Iris pigment epithelial cell (primary cell): ENCODE measurements at places on chromosomes 6 and 20.

GRCh38 chr20:7161690-7162089, 394.2 kb downstream of the BMP2 start:
- DNase-seq: peak; percentile 43

- no peak for DNase-seq
Measured at GRCh38 chr6:15384901-15385300, 139.0 kb downstream of the JARID2 start.

GRCh38 chr6:14951704-14952103, 294.2 kb upstream of the JARID2 start:
- no peak for DNase-seq

DNA sequence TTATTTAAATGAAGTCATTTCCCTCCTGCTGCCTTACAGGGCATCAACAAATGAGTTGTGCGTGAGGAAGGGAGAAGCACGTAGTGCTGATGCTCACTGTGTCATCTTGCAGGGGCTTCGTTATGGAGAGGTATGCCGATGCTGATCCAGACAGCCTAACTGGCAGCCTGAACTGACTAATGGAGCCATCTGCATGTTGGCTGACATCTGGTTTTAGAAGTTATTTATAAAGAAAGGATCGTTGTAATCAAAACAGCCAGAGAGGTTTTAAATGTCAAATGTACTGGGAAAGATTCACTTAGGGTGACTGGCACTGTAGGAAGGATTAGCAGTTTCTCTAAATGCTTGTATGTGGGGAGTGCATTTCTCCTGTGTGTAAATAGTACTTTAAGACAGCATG, 54.6 kb downstream of the FARS2 start:
- DNase-seq: peak; percentile 56

- DNase-seq: no peak
Measured at GRCh38 chr20:13344671-13345070, 123.6 kb downstream of the ISM1 start.

DNA sequence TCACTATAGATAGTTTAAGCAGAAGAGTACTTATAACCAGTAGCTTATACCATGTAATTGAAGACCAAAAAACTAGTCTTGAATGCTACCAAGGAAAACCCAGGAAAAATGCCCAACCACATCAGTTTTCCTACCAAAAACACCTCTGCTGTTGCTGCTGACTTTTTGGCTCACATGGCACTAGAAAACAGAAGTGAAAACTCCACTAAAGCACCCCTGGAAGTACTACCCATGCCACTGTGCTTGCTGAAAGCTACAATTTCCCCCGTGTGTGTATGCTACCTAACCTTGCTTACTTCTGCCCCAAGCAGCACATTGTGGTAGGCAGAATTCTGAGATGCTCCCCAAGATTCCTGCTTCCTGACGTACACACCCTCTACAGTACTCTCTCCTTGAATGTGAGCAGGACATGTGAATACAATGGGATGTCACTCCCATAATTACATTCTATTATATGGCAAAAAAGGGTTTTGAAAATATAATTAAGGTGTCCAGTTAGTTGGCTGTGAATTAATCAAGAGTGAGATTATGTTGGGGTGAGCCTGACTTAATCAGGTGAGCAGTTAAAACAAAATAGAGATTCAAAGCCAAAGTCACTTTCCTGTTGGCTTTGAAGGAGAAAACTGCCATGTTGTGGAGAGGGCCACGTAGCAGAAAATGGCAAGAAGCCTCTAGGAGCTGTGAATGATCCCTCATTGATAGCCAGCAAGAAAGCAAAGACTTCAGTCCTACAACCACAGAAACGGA, 209.8 kb upstream of the MARCKS start:
- DNase-seq: no peak

- peak; percentile 46 for DNase-seq
Measured at GRCh38 chr6:134550604-134551003, 232.7 kb upstream of the SGK1 start.

- DNase-seq: no peak
Measured at GRCh38 chr6:167917551-167918154, 79.8 kb upstream of the KIF25 start.

DNA sequence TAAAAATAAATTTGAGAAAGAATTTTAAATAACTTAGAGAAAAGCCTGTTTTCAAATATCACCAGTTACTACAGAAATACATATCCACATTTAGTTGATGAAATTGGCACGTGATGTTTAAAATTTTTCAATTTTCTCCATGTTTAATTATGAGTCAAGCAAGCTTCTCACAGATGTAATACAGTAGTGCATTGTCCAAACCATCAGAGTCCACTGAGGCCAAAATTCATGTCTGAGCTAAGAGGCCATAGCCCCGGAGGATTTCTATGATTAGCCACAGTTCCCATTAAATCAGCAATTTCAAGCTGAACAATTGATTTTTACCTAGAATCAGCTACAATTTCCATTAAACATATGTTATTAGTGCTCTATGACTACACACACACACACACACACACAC, 387.0 kb downstream of the LAMA2 start:
- DNase-seq: no peak

DNA sequence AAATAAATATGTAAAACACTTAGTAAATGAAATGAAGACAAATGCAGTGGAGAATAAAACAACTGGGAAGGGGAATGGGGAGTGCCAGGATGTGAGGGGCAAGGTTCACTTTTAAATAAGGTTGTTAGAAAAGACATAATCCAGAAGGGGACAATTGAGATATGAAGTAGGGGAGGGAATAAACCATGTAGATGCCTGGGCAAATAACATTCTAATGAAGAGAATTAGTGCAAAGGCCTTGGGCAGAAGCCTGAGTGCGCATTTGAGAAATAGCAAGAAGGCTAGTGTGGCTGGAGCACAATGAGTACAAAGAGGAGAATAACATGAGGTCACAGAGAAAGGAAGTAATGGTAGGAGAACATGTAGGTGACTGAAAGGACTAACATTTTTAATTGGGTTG, 2.4 kb downstream of the CEP57L1 start:
- DNase-seq: no peak

DNA sequence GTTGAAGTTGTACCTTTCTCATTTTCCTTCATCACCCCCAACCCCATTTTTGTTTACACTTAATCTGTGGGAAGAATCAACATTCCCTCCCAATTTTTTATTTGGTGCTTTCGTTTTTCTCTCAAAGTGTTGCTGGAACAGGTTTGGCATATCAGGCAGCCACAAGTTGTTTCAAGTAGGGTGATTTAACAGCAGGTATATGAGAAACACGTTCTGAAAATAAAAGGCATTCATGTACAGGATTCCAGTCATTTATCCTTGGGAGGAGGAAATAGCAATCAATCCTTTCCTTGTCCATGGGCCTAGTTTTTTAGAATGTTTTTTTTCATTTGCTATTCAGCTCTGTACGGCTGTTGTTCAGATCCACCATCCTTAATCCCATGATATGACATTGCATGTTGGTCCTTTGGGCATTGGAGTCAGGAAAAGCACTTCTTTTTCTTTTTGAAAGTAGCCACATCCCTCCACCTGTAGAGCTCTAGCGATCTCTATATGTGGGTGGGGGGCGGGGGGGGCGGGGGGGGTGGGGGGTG, 120.2 kb downstream of the JARID2 start:
- no peak for DNase-seq

- no peak for DNase-seq
Measured at GRCh38 chr20:57664476-57664875, 44.2 kb upstream of the ZBP1 start.

DNA sequence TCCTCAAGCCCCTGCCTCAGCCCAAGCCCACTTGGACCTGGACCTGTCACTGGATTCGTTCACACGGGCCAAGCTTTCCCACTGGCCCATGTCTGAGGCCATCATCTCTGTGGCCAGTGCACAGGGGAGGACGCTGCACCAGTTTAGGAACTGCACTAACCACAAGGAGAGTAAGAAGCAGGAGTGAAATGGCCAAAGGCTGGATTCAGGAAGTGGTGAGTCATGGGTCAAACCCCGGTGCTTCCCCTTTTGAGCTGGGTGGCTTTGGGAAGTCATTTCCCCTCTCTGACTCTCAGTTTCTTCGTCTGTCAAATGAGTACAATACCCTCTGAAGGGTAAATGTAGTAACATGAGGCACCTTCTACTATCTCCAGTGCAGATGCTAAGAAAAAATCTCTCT, 87.9 kb downstream of the CD40 start:
- DNase-seq: peak; percentile 50

DNA sequence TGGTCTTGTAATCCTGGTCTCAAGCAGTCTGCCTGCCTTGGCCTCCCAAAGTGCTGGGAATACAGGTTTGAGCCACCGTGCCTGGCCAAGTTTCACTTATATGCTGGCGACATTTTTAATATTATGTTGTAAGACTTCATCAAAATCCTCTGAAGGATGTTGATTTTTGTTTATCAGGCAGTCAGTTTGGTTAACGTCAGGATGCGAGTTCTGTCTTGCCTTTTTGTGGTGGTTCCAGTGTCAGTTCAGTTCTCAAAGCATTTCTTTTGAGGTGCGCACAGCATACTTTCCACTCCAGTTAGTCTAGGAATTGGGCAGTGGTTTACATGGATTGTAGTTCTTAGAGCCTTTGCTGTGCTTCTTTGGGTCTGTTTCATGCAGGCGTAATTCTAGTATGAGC, 24.9 kb downstream of the SCAF8 start:
- DNase-seq: no peak

DNA sequence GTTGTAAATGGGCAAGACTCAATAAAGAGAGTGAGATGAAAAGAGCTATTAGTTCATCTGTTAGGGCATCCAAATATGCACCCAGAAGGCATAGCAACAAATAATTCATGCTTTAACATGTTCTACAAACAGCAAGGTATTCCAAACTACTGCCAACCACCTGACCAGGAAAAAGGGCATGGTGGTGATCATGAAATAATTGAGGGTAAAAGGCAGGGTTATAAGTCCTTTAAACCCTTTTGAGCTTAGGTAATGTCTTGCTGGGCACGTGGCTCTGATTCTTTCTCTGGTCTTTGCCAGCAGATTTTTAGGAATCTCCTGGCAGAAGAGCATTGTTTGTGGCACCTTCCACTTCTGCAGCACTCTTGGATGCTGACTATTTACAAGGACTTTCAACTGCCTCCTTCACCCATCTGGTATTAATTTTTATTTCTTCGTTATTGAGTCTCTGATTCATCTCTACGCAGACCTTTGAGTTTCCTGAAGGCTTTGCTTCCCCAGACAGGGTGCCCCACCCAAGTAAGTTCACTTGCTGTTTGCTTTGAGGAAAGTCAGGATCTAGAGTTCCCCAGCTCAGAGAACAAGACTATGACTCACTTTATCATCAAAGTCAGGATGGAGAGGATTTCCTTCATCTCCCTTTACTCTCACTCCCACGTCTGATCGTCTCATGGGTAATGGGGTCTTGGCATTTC, 83.4 kb upstream of the NEDD9 start:
- peak; percentile 98 for DNase-seq

GRCh38 chr20:8156235-8157079, 24.4 kb downstream of the PLCB1 start:
- DNase-seq: peak; percentile 67

DNA sequence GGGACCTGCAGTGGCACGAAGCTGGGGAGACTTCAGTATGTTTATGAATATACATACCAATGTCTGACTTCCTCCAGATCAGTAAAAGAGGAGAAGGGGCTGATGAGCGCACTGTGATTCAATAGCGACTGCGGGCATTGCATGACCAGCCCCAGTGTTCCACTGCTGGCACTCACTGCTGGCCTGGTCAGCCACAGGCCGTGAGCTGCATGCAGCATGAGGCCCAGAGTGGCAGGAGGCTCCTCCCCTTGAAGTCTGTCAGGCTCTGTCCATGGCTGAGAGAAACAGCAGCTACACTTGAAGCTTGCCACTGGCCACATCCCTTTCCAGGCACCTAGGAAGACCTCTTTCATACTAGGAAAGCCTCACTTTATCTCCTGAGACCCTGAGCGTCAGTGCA, 265.9 kb upstream of the CDYL start:
- DNase-seq: no peak

DNA sequence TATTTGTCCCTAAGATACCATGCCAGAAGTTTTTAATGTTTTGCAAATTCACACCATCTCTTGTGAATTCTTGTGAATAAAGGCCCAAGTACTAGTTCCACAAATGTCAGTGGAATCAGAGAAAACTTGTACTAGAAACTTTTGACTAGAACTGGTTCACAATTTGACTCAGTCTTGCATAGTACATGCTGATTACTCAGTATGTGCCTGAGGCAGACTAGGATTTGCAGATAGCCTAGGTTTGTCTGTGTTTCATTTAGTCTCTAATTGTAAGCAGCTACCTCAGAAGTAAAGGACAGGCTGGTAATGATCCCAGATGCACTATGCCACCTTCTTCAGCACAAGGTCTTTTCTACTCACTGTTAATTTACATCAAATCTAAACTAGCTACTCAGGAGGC, 34.2 kb upstream of the GSTA4 start:
- DNase-seq: no peak

- DNase-seq: no peak
Measured at GRCh38 chr6:55836945-55837344, 38.4 kb downstream of the BMP5 start.

GRCh38 chr6:42383421-42384205, 68.1 kb downstream of the TRERF1 start:
- no peak for DNase-seq

GRCh38 chr20:47269309-47270165, 87.0 kb downstream of the ZMYND8 start:
- no peak for DNase-seq

DNA sequence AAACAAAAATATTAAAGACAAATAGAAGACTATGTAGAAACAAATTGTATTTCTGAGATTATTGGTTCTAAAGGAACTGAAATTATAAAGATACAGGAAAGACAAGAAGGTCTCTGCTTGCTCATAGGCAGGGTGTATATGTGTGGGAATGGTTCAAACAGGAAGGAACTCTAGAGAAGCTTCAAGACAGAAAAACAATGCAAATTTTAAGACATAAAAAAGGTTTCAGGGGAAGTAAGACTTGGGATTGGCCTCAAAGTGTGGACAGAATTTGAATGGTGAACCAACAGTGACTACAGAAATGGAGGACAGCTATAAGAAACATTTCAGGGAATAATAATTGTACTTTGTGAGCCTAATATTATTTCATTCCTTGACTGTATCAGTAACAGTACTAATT, 50.3 kb downstream of the OR2B2 start:
- DNase-seq: no peak

- no peak for DNase-seq
Measured at GRCh38 chr20:15187612-15188011, 850.2 kb upstream of the FLRT3 start.

GRCh38 chr20:18394363-18394762, 72.5 kb downstream of the DZANK1 start:
- DNase-seq: no peak

DNA sequence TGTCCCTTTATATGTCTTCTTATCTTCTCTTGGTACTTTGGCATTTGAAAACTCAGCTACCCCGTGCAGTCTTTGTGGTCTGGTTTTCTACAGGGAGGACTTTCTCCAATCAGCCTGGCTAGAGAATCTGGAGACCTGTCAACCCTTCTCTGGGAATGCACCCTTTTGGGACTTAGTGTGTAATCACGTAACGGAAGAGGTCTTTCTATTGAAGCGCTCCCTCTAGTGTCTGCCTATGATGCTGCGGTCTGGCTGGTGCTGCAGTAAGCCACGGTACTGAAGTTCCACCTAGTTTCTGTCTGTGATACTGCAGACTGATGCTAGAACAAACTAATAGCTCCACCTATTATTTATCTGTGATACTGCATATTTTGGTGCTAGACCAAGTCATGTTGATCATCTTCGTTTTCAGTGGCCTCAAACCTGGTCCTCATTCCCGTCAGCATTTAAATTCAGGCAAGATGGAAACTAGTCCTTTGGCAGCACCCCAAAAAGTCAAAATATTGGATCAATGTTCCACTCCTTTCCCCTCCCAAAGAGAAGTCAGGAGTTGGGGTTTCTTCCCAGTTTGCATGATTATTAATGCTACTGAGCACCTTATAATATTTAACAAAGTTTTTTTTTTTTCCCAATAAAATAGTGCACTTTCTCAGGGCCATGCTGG, 12.5 kb upstream of the SIRPB2 start:
- DNase-seq: peak; percentile 93
